Right kidney (tissue), 9 donors: ENCODE measurements at places on chromosomes 11 and 22.

GRCh38 chr11:86210898-86211297 lies 33.7 kb upstream of the EED start:
- no peak for DNase-seq

- DNase-seq = no peak
Observed at GRCh38 chr22:23874871-23875270, 17.2 kb downstream of the SLC2A11 start.

DNA sequence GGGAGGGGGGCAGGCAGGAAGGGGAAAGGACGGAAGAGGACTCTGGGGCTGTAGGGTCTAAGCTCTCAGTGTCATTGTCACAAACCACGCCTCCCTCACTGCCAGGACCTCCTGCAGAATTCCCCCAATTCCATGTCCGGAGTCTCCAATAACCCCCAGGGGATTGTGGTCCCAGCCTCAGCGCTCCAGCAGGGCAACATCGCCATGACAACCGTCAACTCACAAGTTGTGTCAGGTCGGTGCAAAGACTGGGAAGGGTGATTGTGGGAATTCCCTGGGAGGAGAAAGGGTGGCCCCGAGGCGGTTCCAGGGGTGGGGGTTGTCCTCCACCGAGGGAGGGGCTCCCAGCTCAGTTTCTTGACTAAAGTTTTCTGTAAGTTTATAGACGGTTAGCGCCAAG lies 86.0 kb downstream of the FEZ1 start:
- no peak for DNase-seq

DNA sequence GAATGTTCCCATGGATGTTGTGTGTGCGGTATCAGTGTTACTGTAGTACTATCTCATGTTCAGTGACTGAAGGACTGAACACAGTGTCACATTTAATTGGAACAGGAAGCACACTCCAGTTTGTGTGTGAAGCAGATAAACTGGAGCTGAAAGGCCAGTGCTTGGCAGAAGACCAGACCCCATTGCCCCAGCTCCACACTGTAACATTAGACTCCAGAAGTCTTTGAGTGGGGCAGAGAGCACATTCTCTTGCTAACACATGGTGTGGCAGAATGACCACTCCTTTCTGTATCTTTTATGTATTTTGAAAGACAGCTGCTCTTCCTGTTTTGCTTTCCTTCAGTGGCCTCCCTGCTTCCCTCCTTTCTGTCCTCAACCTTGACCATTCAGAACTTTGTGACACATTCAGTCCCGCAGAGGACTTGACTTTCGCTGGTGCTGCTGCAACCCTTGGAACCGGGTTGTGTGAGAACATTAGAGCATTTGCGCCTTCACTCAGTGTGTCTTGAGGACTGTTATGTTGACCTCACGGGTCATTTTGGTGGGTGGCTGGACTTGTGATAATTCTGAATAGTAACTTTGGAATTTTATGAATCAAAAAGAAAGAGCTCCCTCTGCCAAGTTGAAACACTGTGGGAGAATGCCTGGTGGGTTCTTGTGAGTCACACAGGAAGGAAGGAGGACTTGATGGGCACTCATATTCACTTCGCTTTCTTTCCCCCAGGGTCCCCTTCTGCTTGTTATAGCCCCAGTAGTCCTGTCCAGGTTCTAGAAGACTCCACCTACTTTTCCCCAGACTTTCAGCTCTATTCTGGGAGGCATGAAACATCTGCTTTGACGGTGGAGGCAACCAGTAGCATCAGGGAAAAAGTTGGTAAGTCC lies 26.4 kb downstream of the AMOTL1 start:
- DNase-seq = no peak

DNA sequence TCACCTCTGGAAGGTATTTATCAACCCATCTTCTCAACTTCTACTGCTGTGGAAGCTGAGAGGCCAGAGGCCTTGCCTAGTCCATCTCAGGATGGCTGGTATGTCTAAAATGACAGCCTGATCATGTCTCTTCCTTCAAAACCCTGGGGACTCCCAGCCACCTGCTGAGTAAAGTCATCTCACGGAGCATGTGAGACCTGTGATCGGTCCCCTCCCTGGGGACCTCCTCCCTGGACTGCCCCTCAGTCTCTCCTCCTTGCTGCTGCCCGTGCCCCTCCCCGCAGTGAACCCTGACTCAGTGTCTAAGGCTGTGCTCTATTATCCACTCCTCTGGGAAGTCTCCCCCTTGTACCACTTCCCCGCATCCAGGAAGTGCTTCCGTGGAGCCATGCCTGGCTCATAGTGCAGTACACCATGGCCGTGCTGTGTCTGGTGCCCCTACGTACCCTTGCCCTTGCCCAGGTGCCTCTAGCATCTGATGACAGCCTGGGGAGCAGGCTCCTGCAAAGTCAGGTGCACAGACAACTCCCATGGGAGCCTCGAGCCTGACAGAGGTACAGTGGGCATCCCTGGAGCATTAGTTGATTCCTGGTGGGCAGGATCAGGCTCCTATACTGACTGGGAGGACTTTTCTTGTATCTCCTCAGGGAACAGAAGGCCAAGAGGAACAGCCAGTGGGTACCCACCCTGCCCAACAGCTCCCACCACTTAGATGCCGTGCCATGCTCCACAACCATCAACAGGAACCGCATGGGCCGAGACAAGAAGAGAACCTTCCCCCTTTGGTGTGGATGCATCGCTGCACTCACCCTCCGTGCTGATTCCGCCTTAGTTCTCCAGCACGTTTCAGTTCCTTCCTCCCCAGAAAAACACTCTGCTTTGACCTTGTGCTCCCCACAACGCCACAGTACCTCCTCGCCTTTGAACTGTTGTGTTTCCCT lies 13.8 kb downstream of the SMARCB1 start:
- DNase-seq = no peak

GRCh38 chr22:19055801-19056200 lies 66.4 kb downstream of the DGCR2 start:
- no peak for DNase-seq

DNA sequence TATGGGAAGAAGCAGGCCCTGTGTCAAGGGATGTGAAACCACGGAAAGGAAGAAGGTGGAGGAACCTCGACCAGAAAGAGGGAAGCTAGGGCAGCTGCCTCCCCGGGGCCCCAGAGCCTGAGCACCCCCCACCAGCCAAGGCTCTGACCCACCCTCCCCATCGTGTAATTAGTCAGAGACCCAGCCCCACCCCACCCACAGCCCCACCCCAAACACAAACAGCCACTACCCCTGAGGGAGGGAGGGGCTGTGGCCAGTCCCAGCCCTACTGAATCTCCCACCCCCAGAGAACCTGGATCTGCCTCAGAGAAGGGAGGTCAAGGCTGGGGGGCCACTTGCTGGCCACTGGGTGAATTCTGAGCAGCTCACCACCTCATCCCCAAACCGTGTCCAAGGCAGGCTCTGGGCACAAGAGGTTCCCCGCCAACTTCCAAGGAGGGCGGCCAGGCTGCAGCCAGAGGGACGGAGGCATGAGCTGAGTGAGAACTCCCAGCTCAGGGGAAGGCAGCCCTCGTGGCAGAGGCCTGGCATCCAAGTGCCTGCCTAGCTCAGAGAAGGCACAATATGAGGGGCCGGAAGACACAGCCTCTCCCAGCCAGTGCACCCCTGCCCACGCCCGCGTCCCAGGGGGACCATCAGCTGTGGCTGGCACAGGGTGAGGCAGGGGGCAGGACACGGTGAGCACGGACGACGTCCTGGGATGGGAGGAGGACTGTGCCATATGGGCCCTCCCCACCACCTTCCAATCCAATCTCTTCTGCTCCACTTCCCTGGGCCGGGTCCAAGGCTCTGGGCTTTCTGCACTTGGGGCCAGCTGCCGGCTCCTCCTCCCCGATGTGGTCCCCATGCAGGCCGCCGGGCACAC lies 2.7 kb downstream of the PLXNB2 start:
- no peak for DNase-seq

DNA sequence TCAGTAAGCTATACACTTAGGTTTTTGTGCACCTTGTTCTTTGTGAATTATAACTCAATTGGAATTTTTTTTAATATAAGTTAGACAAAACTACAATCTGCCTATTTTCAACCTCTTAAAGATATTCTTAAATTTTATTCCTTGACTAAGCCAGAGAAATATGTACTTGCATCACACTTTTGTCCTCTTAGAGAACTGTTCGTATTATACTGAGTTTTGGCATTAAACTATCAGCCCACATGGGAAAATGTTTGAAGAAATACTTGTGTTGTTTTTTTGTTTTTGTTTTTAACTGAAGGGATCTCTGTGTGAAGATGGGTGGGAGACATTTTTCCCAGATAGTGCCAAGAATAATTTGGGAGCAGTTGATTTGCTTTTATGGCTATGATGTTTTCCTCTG lies 25.3 kb downstream of the CEP295 start:
- no peak for DNase-seq

DNA sequence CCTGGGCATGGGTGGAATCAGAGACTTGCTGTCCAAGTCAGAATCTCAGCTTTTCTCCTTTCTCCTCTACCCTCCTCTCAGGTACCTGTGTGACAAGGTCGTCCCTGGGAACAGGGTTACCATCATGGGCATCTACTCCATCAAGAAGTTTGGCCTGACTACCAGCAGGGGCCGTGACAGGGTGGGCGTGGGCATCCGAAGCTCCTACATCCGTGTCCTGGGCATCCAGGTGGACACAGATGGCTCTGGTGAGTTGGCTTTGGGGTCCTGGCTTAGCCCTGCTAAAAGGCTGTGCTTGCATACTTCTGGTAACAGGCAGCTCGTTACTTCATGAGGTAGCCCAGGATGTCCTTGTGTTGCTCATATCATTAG lies 10.7 kb downstream of the MCM5 start:
- DNase-seq = no peak

DNA sequence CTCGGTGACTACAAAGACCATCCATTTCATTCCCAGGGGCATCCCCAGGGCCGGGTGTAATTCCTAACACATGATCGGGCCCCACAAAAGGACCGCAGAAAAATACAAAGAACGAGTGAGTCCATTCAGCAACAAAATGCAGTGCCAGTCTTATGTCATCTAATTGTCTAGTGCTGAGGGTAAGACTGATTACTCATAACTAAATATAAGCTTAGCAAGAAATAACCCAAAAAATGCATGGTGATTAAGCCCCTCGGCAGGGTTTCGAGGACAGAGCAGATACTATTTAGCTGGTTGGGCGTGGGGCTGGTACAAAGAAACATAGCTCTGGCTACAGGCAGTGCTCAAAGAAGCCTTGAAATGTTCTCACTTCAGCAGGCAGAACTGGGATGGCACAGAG lies 1078.9 kb downstream of the OPCML start:
- DNase-seq = no peak

GRCh38 chr11:104402812-104403521 lies 239.0 kb upstream of the PDGFD start:
- no peak for DNase-seq
